ENCODE measurements at places on chromosomes 4 and X.

- no peak for DNase-seq
Observed at GRCh38 chrX:118773782-118774181, 46.4 kb downstream of the IL13RA1 start.

GRCh38 chrX:153970357-153971123 lies 1.1 kb downstream of the HCFC1 start:
- peak; percentile 50 for DNase-seq

GRCh38 chr4:38456096-38456495 lies 207.9 kb upstream of the KLF3 start:
- DNase-seq: no peak

DNA sequence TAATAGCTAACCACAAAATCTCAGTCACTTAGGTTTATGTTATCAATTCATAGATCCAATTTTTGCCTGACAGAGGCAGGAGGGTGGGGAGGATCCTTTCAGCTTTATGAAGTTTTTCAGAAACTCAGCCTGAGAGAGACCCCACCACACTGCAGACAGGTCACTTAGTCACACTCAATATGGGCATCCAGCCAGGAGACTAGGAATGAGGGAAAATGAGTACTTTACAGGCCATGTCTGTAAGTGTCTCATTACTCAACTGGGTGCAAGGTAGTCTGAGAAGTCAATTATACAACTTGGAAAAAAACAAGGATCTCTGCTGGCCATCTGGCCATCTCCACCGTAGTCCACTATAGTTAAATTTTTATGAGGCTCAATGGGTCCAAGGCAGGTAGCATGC lies 365.9 kb downstream of the INPP4B start:
- no peak for DNase-seq

- DNase-seq: no peak
Observed at GRCh38 chrX:39605183-39605582, 492.6 kb downstream of the BCOR start.

DNA sequence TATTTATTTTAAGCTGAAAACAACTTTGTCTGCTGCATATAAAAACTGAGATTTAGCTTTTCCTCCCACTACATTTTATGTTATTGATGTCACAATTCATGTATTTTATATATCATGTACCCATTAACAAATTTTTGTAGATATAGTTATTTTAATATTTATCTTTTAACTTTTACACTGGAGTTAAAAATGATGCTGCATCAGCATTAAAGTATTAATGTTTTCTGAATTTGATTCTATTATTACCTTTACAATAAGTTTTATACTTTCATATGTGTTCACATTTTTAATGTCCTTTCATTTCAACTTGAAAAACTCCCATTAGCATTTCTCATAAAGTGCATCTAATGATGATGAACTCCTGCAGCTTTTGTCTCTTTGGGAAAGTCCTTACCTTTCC lies 72.2 kb downstream of the CWH43 start:
- DNase-seq: no peak

DNA sequence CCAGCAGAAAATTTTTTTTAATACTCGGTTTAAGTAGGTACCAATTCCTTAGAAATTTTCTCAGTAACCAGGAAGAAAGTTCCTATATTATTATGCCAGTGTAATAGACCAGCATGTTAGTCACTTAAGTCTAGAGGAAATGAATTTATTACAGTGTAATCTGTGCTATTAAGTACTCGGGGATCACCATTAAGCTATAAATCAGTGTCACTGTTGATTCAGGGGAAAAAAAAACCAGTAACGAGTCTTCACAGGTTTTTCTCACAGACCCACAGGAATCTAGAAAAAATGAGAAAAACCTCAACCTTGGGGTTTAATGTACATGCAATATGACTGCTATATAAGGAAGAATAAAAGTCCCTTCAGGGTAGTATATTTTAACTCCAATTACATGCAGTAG lies 138.3 kb upstream of the IL1RAPL2 start:
- DNase-seq: no peak

GRCh38 chr4:185192059-185192458 lies 11.7 kb downstream of the CFAP97 start:
- DNase-seq: no peak

DNA sequence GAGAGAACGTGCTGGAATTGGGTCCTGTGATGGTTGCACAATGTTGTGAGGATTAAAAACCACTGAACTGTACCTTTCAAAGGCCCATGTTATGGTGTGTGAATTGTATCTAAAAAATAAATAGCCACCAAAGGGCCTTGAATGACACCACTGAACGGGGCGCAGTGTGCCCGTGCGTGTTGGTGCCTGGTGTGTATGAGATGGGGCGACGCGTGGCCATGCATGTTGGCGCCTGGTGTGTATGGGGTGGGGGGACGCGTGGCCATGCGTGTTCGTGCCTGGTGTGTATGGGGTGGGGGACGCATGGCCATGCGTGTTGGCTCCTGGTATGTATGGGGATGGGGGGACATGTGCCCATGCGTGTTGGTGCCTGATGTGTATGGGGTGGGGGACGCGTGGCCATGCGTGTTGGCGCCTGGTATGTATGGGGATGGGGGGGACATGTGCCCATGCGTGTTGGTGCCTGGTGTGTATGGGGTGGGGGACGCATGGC lies 66.6 kb upstream of the HELT start:
- no peak for DNase-seq

All from left ventricle myocardium superior (tissue), 1 donor.